ENCODE measurements at places on chromosomes 4 and X. TPM values are rescaled to one million over a fixed set of nuclear protein-coding genes. Genes with fewer than 3 reads are reported as not detected.

GRCh38 chr4:9933956-9934355, 87.3 kb downstream of the SLC2A9 start:
- DNase-seq: no peak

NONO gene
- 355 TPM for total RNA-seq

GPR78 gene
- total RNA-seq: 1.0 TPM

GRCh38 chr4:56129431-56129861, 180.7 kb downstream of the CEP135 start:
- DNase-seq: peak; percentile 49

AMBN gene
- total RNA-seq: not detected

KLHL13 gene
- 22.5 TPM for total RNA-seq

CACNA1F gene
- total RNA-seq: 0.26 TPM

- DNase-seq: peak; percentile 88
These were observed 6.9 kb upstream of the MSANTD1 start for GRCh38 chr4:3241898-3242524.

- peak; percentile 87 for DNase-seq
These were observed 224.6 kb downstream of the SPRY1 start for GRCh38 chr4:123621072-123621705.

RASL11B gene
- total RNA-seq: 0.26 TPM

GRCh38 chr4:95190751-95191436, 357.9 kb downstream of the UNC5C start:
- peak; percentile 20 for DNase-seq

PHKA2 gene
- total RNA-seq: 8.3 TPM

- peak; percentile 18 for DNase-seq
These were observed 15.1 kb upstream of the DCLK2 start for GRCh38 chr4:150063128-150063527.

VCX3B gene
- total RNA-seq: not detected

DNA sequence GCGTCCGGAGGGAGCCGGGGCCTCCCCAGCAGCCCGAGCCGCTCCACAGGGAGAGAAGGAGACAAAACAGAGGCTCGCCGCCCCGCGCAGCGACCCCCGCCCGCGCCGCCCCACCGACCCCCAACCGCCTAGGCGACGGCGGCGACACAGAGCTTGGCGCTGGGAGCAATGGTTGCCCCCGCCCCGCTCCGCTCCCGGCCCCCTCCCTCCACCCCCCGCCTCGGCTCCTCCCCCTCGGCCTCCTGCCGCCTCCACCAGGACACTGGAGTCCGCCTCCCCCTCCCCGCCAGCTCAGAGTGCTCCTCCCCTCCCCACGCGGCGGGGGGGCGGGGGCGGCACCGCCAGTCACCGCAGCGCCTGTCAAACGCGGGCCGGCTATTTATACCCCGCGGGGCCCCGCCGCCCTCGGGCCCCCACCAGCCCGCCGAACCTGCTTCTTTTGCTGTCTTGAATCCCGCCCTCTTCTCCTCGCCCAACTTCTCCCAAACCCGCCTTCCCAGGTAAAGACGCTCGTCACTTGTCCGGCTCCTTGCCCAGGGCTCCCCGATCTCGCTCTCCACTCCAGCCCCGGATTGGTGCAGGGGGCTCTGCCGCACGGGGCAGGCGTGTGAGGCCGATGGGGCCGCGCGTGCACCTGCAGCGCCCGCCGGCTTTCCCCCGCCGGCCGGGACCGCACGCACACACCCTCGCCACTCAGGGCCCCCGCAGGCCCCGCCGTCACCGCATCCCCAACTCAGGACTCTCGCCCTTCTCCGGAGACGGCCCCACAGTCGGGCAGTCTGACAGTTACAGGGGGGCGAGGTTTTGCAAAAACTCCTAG, at the start of gene ELF2:
ELF2 (minus strand) TSS at position 170 of the 820 bp plus-strand sequence. CDS start 39,517 bp downstream, outside the sequence.
- peak; percentile 87 for DNase-seq

DNA sequence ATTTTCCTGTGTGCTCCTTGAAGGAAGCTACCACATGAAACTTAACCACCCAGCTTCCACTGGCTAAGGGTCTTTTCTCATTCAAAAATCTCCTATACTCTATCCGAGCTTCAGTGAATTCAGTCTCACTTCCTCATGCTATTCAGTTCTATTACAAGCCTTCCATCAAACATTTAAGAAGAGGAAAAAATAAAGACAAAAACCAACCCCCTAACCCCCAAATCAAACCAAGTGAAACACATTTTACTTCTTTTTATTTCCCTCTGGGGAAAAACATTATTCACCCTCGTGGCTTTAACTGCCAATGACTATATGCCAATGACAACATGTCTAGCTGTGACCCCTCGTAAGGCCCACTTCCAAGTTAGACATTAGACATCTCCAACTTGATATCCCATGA, 16.2 kb upstream of the WDR19 start:
- DNase-seq: no peak

VEGFC gene
- total RNA-seq: 67.2 TPM

SMAD1 gene
- total RNA-seq: 13.0 TPM

EFHC2 gene
- 0.77 TPM for total RNA-seq

HPGDS gene
- not detected for total RNA-seq

DNA sequence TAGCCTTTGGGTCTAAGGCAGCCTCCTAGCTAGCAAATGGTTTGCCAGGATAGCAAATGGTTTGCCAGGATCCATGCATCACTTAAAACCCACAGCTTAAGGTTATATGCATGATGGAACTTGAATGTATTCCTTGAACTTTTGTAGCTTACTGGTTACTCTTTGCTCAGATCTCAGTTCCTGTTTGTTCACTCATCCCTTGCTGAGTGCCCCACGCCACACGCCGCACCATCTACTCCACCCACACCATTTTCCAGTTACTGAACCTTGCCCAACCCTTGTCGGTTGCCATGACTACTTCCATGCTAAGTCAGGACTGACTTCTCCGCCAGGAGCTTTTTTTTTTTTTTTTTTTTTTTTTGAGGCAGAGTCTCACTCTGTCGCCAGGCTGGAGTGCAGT, 29.5 kb upstream of the XIAP start:
- no peak for DNase-seq

KLB gene
- total RNA-seq: not detected

VSIG4 gene
- not detected for total RNA-seq

DNA sequence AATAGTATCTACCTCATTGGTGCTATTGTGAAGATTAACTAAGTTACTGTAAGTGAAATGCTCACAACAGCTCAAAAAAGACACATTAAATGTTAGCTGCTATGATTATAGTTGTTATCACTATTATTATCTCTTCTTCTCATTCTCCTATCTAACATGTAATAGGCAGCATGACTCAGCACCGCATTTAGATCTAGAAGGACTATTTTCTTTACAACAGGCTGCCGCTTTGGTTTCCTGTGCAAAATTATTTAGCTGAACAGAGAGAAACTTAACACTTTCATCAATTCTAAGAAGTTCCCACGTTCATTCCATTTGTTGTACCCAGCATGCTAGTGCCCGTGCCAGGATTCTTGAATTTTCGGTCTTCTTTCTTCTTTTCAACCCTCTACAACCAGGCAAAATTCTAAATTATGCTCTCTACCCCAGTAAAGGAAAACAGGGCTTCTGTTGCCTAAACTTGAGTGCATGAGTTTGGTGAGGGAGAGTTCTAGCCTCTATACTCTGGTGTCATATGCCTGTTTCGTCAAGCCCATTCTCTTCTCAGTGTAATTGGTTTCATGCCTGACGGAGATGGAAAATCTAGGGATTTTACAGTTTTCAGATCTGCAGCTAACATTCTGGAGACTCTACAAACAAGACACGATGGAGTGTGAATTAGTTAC, 378.9 kb downstream of the PPP1R2C start:
- DNase-seq: no peak

DNA sequence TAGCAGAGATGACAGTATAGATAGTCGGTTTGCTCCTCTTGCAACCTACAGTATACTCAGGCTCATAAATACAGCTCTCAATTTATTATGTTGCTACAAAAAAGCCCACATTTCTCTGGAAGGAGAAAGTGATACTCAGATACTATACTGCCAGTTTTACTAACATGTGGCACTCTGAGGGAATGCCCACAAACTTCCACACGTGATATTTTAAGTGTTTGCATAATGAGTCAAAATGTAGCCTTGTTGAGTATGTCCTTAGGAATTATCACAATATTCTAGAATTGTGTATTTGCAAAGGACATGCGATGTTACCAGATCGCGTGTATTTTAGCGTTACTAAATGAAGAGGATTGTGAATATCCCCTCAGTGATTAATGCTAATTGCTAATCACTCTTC, 929.1 kb downstream of the STIM2 start:
- DNase-seq: peak; percentile 8

DNA sequence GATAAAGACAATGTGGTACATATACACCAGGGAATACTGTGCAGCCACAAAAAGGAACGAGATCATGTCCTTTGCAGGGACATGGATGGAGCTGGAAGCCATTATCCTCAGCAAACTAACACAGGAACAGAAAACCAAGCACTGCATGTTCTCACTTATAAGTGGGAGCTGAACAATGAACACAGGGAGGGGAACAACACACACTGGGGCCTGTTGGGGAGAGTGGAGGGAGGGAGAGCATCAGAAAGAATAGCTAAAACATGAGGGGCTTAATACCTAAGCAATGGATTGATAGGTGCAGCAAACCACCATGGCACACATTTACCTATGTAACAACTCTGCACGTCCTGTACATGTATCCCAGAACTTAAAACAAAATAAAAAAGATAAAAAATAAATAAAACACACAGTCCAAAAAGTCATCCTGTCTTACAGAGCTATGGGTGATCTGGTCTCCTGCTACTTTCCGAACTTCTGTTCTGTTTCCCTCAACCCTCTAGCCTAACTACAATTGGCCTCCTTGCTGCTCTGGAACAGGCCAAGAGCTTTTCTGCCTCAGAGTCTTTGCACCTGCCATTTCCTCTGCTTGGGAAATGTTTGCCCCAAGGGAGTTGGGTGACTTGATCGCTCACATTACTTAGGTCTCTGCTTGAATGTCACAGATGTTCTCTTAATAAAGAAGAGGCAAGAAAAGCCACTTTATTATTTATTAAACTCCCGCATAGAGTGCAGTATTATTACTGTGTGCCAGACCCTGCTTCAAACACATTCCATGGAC, 1.1 kb upstream of the CD38 start:
- DNase-seq: no peak

GRCh38 chr4:7172946-7173345, 19.4 kb upstream of the SORCS2 start:
- DNase-seq: no peak

ETDB gene
- not detected for total RNA-seq

- no peak for DNase-seq
These were observed 71.0 kb downstream of the RAPGEF2 start for GRCh38 chr4:159173886-159174285.

DNA sequence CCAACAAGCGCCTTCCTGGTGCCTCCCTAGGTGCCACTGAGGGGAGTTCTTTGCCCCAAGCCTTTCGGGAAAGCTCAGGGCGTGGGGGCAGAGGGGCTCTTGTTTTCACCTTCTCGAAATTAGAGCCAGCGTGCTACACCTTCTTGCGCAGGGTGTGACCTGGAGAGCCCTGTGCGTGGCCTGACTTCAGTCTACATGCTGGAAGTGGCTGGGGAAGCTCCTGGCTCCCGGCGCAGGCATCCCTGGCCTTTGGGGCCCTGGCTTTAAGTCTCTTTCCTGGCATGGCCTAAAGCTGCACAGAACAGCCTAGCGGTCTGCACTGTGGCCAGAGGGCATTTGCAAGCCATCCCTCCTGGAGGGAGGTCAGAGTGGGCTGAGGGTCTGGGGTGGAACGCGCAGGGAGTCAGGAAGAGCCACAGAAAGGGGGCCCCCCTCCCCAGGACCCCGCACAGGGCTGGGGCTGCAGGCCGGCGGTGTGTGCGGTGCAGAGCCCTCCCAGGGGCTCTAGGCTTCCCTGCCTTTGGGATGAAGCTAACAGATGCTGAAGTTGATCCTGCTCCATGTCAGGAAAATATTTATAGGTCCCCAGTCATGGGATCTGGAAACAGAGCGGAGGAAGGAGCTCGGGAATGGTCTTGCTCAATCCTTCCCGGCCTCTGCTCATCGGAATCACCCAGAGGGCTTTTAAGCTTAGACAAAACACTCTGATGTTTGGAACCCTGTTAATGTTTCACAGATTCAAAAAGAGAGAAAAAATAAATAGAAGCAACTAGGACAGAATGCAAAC, 781 bp upstream of the SPON2 start:
- peak; percentile 90 for DNase-seq

- no peak for DNase-seq
These were observed 63.4 kb downstream of the GPR50 start for GRCh38 chrX:151239751-151240150.

DNA sequence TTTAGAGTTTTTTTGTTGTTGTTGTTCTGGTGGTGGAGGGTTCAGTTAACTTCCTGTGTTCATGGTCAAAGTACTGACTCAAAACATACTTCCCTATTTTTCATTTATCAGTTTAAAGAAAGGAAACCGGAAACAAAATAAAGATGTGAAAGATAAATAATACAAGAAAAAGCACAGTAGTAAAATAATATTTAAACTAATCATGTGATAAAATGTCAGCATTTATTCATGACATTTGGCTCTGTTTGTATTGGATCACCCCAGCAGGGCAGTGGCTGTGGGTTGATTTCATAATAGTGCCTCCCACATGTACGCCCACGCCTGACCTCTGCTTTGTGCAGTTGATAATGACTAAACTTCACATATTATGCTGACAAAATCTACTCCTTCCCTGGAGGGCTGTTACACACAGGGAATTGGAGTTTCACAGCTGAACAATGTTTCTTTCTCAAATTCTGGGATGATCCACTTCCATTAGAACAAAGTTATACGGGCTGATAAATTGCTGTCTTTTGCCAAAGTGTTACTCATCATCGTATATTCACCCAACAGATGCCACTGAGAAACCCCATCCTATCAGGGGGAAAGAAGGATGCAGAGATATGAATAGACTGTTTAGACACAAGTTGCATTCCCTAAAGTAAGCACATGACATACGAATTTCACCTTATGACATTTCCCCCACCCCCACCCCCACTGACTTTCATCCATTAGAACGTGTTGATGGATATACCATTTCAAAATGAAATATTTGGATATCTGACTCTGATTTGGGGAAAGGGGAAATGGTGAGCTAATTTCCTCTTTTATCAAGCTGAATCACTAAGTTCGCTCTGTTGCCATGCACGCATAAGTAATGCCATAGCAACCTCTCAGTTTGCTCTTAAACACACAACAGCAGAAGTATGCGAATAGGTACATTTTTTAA, 48.3 kb downstream of the AMELX start:
- peak; percentile 83 for DNase-seq

- DNase-seq: no peak
These were observed 1662.1 kb upstream of the TENM3 start for GRCh38 chr4:180581061-180581460.

DNA sequence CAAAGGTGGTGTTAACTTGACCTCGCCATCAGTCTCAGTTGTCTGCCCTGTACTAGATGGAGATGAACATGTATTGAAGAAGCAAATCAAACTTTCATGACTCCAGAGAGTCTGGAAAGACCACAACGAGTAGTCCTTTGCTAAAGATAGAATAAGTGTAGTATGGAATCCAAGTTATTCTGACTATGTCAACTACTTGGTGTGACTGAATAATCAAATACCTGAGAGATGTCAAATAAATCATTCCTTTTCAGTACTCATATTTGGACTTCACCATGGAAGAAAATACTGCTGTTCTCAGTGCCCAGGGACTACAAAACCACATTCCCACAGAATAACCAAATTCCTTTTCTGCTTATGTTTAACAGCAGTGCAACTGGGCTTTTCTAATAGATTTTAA, 161.2 kb upstream of the SPRY1 start:
- peak; percentile 85 for DNase-seq

Data from fibroblast of lung (primary cell).